ENCODE measurements at places on chromosomes 3 and 15.

DNA sequence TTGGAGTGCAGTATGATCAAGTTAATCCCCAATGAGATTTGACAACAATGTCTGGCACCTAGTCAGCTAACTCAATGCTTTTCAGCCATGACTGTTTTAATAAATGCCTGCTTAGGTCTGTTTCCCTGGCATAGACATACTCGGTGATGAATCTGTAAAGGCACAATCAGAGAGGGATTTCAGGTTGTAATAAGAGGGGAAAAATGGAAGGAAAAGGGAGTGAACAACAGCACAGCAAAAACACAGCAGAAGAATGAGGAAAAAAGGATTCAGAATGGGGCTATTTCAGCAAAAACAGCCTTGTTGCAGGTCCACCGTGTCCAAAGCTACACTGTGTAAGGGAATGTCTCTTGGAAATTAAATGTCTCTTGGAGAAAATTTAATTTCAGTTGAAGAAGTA is 19.3 kb upstream of the CHD2 start:
- DNase-seq: no peak

DNA sequence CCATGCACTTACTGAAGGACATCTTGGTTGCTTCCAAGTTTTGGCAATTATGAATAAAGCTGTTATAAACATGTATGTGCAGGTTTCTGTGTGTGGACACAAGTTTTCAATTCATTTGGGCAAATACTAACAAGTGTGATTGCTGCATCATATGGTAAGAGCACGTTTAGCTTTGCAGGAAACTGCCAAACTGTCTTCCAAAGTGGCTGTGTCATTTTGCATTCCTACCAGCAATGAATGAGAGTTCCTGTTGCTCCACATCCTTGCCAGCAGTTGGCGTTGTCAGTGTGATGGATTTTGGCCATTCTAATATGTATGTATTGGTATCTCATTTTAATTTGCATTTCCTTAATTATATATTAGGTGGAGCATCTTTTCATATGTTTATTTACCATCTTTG is 280.1 kb downstream of the SV2B start:
- DNase-seq: no peak

DNA sequence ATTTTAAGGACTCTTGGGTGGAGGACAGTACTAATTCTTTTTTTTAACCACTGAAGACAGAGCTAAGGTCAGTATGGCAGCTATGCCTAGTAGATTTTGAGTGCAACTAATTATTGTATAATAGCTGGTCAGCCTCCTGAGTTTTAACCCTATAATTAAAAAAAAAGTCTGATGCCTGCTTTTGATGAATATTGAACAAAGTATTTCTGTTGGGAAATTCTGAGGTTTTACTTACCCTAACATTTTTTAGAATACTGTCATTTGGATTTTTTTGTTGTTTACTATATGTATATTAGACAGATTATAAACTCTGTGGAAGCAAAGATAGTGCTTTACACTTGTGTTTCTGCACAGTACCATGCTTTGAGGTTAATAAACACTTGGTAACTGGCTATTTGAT is 20.8 kb downstream of the TCF12 start:
- no peak for DNase-seq

- no peak for DNase-seq
These were observed 411.2 kb downstream of the VPS13C start for GRCh38 chr15:61649046-61649445.

DNA sequence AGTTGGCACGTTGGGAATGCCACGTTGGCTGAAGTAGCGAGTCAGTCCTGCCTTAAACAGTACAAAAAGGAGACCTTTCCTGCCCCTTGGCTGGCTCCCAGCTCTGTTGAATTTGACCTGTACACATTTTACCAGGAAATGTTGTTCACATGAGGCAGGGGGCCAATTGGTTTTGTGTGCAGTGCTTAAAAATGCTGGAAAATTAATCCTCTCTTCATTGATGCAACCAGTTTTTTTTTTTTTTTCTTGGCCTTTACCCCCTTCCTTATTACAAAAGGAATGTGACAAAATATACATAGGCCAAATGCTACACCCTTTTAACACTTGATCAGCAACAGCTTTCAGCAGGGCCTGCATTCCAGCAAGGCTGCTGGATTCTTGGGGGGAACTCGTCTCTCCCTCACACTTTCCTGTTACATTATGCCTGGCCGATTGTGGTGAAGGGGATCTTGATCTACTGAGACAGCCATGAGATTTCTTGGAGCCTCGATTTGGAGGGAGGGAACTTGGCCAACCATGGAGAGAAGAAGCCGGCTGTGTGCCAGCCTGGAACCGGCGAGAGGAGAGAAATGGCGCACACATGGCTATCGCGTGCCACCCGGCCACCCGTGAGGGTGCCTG is 93.1 kb downstream of the DNASE1L3 start:
- peak; percentile 63 for DNase-seq

DNA sequence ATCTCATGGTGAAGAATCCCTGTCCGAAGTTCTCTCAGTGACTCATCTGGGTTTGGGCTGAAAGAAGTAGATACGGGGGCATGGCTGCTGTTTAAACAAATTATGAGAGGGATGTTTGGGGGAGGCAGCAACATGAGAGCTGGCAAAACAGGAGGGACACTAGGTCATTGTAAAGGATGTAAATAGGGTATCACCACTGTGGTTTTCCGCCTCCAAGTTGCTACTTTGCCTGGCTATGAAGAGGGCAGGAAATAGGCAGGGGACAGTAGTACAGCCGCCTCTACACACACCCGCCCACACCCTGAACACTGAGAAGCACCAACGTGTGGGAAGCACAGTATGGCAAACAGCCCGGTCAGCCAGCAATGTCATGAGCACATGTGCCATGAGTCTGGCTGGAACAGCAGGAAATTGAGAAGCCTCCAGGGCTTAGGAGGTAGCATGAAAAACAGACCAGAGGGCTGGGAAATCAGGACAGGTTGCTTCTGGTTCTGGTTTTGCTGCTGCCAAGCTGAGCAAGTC is 17.1 kb downstream of the HEXA start:
- DNase-seq: peak; percentile 43

GRCh38 chr3:102085431-102086176 is 236.3 kb downstream of the NFKBIZ start:
- DNase-seq: no peak

Data from left hindlimb (tissue), 1 donor.